ENCODE measurements at places on chromosomes 6 and 20.

DNA sequence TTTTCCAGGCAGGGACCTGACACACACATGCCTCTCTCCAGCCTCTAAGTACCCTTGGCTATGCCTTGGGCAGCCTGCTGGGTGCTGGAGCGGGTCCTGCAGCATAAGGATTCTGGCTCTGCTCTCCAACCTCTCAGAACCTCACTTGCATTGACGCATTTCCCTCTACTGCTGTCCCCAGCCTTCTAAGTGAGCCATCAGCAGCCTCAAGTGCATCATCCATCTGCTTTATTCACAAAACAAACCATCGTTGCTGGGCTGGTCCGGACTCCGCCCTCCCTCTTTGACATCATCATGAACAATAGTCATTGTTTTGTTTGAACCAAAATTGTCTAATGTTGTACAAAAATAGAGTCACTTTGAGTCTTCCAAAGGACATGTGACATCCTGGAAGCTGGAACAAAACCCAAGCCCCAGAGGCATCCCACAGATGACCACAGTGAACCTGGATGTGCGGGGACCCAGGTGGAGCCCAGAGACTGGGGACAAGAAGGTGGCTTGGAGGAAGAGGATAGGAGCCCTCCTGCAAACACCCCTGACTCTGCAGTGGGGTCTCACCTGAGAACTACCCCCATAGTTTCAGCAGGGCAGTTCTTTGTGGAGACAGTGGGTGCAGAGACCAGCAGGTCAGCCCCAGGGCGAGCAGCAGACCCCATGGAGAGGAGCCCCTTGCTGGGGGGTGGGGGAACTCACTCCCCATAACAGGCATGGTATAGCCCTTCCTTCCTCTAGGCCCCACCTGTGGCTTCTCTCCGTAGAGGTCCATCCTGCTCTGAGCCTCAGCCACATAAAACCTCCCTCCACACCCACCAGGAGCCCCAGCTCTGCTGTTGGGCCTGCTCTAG lies 230.1 kb downstream of the SYNDIG1 start:
- DNase-seq, result peak; percentile 89

DNA sequence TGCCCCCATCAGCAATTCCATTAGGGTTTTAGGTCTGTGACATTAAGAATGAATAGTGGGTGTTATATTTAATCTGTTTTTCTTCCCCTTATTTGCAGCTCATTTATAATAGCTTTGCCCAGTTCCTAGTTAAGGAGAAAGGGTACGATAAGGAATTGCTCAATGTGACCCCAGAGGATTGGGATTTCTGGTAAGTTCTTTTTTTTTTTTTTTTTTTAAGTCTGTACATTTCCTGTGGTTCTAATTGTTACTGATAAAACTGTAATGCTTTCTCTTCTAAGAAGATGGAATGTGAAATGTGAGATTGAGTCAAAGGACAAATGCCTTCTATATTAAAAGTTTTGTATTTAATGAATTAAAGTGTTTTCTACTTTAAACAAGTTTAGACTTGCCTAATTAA lies 5.5 kb downstream of the NT5DC1 start:
- no peak for DNase-seq

DNA sequence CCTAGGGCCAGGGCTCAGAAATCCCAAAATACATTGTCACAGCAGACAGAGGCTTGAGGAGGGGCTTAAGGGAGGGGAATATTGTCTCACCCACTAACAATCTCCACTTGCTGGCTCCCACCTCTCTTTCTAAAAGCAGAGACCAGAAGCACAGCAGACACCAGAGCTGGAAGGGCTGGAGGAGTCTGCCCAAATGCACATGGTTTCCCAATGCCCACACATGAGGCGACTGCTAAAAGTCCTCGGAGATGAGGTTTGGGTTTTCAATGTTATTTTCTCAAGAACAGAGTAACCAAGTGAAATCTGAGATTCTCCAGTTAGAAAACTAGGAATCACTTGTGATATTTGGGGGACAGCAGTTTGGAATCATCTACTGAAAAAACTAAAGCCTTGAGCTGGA lies 325.6 kb upstream of the JARID2 start:
- no peak for DNase-seq

DNA sequence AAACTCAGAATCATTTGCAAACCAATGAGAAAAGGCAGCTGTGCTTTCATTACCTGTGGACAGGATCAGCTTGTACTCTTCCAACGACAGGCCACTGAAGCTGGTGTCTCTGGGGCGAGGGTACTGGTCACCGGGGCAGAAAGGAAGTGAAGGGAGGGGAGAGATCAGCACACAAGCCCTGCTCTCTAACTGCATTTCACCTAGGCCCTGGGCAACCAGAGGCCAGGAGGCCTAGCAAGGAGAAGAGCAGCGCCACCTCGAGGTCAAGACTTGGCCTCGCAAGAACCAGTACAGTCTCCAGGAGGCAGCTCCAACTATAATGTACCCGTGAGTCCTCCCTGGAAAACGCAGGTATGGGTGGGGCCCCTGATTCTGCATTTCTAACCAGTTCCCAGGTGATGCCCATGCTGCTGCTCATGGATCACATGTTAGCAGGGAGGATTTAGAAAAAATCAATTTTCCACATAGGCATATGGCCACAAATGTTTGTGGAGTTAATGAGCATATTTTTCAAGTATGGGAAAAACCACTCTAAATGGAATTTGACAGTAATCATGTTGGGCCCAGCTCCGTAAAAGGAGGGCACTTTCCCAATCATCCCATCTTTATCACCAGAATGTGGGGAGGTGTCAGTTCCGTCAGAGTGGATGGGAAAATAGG lies 11.0 kb downstream of the UQCC2 start:
- DNase-seq, result peak; percentile 50

- DNase-seq, result no peak
These were observed 274.9 kb downstream of the CDH26 start for GRCh38 chr20:60233018-60233630.

GRCh38 chr6:84220809-84221409 lies 6.5 kb downstream of the CEP162 start:
- peak; percentile 43 for DNase-seq

DNA sequence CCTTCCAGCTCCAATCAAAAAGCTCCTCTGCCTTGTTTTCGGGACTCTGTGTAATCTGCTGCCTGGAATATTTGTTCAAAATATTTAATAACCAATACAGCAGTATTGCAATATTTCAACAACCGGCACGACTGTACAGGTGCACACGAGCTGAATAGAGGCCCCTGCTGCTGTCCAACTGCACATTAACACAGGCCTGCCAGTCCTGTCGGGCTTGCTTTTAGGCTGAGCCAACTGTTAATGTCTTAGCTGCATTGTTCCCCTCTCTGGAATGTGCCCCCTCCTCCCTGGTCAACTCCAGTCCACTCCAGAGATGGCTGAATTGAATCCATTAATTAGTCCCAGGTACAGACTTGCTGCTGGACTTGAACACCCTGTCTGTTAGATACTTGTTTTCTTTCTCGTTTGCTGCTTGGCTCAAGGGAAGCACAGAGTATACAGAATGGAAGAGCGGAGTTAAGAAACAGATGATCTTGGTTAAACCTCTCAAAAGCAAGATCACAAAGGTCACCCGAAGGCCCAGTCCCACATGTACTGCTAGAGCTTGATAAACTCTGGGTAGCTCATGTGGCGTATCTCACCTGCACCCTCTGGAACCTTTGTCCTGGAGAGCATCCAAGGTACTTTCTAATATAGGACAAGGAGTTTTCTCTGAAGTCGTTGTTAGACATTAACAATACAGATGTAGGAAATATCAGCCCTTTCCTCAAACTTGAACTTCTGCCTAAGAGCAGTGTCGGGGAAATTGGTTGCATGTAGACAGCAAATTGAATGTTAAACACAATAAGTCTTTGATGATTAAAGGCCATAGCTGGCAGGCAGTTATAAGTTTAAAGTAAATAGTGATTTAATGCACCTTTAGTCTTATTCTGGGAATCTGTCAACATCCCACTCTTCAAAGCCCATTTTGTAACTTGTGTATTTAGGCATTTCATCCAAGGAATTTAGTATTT lies 31.9 kb downstream of the SHLD1 start:
- no peak for DNase-seq

- DNase-seq, result no peak
These were observed 5.8 kb downstream of the COL20A1 start for GRCh38 chr20:63298731-63299312.

DNA sequence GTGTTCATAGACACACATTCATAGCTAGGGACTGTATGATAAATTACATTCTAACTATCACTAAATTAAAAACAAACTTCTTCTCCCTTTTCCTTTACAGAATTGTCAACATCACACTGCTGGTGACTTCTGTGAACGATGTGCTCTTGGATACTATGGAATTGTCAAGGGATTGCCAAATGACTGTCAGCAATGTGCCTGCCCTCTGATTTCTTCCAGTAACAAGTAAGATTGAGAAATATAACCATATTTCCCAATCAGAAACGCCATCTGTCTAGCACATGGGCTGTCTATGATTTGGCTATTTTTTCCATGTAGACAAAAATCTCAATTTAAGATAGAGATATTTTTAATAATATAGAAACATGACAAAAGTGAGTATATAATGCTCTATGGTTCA lies 367.7 kb downstream of the ARHGAP18 start:
- DNase-seq, result no peak

DNA sequence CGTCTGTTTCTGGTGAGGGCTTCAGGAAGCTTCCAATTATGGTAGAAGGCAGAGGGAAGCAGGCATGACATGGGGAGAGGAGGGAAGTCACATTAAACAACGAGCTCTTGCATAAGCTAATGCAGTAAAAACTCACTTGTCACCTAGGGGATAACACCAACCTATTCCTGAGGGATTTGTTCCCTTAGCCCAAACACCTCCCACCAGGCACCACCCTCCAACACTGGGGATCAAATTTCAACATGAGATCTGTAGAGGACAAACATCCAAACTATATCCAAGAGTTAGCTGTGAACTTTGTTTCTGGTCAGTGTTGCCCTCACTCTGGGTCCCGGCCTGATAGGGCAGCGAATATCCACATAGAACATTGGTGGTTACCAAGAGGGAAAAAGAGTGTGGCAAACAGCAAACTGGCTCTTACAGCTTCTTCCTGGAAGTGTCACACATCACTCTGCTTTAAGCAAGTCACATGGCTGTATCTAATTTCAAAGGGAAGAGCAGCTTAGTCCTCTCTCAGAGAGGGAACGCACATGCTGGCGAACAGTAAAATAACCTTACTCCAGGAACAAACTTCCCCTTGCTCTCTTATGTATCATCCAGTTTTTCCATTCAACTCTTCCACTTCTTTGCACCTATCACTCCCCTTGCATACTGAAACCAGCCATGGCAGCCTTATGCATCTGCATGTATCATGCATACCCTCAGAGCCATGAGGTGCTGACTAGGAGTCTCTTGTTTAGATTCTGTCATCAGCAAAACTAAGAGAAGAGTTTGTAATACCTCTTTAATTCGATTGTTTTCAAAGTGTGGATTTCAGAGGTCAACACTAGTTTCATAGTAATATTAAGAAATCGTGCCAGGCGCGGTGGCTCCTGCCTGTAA lies 4.8 kb upstream of the MOCS1 start:
- no peak for DNase-seq

- no peak for DNase-seq
These were observed 480.9 kb upstream of the CHD6 start for GRCh38 chr20:42099101-42099500.

DNA sequence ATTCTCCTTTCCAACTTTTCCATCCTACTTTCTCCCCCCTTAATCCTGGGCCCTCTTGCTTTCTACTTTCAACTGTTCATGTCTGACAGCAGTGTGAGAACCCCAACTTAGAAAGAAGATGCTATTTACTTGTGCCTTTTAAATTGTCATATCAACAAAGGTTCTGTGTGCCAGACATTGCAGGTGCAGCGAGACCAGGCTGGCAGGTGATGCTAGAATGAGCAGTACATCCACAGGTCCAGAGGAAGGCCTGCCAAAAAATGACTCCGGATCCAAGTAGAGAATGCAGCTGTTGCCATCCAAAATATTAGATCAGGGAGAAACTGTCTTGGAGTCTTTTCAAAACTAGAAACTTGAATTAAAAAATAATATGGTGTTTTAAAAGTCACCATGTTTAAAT lies 510.5 kb downstream of the LMBRD1 start:
- DNase-seq, result no peak

DNA sequence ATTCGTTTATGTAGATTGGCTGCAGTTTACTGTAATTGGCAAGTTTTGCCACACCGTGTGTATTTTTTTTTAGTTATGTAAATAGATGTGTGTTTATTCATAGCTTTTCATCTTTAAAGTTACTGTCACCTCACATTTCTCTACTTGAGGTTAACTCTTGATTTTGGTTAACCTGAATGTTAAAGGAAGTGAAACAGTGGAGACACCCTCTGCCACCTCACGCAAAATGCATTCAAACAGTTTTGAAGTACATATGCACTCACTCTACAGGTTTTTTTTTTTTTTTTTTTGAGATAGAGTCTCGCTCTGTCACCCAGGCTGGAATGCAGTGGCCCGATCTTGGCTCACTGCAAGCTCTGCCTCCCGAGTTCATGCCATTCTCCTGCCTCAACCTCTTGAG lies 17.7 kb downstream of the OR2A4 start:
- no peak for DNase-seq

DNA sequence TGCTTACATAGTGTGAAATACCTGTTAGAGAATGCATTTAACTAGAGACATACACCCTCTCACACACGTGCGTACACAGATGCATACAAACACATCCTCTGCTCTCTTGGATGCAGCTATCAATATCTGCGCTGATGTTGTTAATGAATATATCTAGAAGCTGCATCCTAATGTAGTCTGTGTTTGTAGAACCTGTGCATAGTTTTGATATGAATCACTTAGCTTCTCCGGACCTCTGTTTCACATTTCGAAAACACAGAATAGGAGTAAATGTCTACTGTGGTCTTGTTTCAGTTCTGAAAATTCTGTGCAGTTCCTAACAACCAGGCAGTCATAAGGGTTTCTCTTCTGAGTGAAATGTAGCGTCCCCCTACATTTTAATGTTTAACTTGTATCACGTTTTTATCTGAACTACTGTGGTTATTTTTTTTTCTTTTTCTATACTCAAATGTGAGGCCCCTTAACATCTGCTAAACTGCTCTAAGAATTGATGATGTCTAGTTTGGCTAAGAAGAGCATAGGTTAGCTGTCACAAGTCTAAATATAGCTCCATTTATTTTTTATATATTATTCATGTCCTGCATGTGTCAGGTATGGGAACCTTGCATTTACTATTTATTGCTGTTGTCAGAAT lies 254.5 kb downstream of the TMEM242 start:
- DNase-seq, result no peak

DNA sequence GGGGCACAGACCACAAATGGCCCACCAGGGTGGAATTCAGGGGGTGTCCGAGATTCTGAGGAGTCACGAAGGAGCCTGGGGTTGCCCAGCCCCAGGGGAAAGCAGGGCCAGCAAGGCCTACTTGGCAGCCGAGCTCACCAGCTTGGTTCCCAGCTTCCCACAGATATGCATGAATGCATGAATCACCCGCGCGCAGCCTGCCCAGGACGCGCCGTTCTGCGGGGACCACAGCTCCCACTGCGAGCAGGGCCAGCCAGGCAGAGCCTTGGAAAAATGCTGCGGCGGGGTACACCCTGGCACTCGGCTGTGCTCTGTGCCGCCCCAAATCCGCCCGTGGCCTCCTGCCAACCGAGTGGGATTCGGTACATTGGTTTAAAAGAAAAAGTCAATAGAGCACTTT lies 211.0 kb downstream of the NFATC2 start:
- no peak for DNase-seq

Data from pons (tissue), 1 donor.